CD4-positive, alpha-beta T cell treated with Interleukin-12 subunit alpha and Interleukin-12 subunit beta, for 1 hour (primary cell): ENCODE measurements at places on chromosomes 2 and 18.

GRCh38 chr18:43877616-43878321, 600.5 kb upstream of the SYT4 start:
- DNase-seq: no peak

DNA sequence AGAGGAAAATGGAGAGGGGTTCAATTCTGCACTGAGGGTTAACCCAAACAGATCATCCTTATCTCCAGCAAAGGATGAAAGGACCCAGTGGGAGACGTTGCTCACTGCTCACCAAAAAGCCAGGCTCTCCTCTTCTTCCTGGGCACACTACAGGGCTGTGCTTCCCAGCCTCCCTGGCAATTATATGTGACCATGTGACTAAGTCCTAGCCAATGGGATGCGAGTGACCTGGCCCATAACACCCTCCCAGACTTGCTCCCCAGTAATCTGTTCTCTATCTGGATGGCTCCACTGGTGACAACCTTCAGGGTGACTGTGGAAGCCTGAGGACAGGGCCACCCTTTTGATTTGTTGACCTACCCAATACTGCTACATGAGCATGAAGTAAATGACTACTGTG, 10.9 kb upstream of the PRKCE start:
- DNase-seq: no peak

GRCh38 chr2:47078541-47079482, 76.3 kb downstream of the STPG4 start:
- DNase-seq: no peak

DNA sequence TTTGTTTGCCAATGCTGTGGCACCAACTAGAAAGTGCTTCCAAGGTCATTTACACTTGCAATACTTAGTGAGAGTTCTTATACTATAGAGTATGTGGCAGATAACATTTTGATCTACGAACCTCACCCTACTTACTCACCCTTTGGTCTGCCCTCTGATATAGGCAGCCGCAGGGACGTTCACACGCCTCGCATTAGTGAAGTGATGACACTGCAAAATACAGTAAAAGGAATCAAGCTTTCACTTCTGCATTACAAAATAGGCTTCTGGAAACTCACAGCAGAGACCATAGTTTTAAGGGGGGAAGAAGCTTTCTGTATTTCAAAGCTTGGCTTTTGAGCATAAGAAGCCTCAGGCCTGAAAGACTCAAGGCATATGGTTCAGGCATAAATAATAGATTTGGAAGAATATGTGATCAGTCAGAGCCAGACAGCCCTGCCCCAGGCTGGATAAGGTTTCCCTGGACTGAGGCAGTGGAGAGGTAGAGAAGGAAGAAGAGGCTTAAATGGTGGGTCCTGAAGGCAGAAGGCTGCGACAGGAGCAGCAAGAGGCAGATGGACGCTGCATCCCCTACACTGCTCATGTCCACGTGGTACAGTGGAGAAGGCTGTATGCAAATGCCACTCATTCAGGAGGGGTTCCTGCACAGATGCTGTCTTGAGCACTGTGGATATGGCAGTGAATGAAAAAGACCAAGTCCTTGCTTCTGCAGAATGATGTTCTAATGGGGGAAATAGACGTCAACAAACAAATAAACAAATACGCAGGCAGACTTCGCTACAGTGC, 63.1 kb downstream of the FECH start:
- no peak for DNase-seq

DNA sequence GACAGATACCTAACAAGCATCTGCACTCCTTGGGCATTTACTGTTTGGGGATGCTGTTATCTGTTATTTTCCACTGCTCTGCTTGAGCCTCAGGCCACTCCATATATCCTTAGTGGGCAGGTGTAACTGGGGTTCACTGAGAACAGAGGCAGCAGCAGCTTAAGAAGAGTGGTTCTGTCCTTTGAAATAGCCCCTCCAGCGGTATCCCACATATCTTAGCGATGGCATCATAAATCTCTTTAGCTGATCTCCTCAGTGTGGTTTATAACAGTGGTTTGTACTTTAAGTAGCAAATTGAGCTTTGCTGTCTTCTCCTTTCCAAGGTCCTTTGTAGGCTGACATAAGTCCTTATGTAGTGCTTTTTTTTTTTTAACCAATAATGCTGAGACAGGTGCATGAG, 79.7 kb upstream of the RPRM start:
- DNase-seq: no peak

GRCh38 chr2:37020212-37020886, 54.0 kb upstream of the STRN start:
- DNase-seq: no peak

GRCh38 chr2:126793885-126794613, 104.6 kb upstream of the TEX51 start:
- no peak for DNase-seq

- no peak for DNase-seq
Measured at GRCh38 chr2:53865264-53865663, 5.5 kb upstream of the GPR75 start.

DNA sequence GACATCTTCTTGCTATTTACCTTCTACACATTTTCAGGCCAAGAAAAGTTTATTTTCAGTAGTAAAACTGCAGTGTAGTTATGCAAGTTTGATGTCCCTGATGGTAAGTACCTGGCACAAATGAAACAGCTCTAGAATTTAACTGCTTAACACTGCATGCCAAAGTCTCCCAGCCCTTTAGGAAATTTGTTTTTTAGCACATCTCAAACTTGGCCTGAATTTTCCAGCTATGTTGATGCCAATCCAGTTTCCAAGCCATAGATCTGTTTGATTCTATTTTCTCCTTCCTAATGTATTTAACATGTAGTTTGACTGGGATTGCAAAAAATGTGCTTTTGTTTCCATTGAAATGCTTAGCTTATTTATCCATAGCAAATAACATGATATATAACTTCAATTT, 29.3 kb upstream of the ZNF385B start:
- no peak for DNase-seq

- DNase-seq: no peak
Measured at GRCh38 chr2:236170590-236171165, 2.5 kb upstream of the GBX2 start.

DNA sequence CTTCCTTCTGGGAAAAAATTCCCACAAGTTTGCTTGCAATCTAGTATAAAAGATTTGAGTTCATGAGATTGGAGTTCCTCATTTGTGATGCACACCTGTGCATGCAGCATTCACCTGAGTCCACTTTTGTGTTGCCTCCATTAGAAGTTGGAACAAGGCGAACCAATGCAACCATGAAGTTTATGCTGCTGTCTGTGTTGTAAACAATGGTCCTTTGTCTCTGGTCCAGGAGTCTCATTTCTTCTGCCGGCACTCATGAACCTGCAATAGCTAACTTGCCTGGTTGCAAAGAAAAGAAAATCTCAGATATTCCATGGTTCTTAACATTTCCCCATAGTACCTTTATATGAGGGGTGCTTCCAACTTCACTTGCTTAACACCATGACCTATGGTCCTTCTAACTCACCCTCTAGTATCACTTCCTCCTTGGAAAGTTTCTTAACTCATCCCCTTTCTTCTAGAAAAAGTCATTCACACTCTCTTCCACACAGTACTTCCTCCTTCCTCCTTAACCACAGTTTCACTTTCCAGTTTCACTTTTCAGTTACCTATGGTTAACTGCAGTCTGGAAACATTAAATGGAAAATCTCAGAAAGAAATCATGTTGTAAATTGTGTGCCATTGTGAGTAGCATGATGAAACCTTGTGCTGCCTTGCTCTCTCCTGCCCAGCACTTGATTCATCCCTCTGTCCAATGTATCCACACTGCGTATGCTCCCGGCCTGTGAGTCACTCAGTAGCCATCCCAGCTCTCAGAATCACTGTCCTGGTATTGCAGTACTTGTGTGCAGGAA, 128.8 kb upstream of the TRIB2 start:
- peak; percentile 18 for DNase-seq

- DNase-seq: no peak
Measured at GRCh38 chr2:100380681-100381080, 36.8 kb downstream of the CHST10 start.

- no peak for DNase-seq
Measured at GRCh38 chr2:46451131-46451711, 28.1 kb upstream of the TMEM247 start.

- peak; percentile 46 for DNase-seq
Measured at GRCh38 chr2:102473020-102473419, at the start of gene SLC9A4. TSS of gene SLC9A4 (plus strand) at chr2:102473226. CDS start at chr2:102473760, 534 bp downstream.

DNA sequence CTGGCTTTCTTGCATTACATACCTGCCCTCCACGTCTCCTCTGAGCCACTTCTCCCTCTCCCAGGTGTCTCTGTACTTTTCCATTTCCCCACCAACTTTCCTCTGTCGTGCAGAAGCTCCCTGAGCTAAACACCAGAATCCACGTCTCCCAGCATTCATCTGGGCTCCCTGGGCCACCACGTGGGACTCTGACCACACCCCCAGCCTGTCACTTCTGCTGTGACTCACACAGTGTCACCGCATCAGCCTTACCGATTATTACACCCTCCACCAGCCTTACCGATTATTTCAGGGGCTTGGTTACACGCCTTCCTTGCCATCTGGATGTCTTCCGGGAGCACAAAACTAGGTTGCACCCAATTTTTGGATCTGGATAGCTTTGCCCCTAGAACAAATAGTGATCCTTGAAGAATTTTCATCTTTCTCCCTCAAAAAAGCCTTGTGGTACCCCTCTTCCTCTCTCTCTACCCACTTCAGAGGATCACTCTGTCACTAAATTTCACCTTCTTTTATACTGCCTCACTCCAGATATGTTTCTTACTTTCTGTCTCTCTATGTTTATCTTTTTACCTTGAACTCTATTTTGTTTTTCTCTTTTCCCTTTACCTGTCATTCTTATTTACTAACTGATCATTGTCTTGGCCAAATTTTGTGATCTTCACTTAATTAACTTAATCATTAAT, 136.9 kb upstream of the CAB39 start:
- peak; percentile 55 for DNase-seq

GRCh38 chr2:86398500-86399474, 42.4 kb upstream of the KDM3A start:
- no peak for DNase-seq

DNA sequence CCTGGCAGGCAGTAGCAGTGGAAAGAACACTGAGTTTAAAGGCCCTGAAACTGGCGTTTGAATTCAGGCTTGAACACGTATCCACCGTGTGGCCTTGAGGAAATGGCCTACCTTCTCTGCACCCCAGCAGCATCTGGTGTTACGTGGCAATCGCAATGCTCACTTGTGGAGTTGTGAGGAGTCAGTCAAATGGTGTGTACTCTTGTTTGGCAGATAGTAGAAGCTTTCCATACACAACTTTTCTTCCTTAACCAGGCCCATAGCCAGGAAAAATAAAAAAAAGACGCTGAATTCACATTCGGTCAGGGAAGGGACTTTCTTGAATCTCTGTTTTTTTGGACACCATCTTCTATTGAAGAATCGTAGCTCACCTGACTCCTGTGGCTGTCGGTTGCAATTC, 1101.5 kb upstream of the KLHL29 start:
- no peak for DNase-seq

DNA sequence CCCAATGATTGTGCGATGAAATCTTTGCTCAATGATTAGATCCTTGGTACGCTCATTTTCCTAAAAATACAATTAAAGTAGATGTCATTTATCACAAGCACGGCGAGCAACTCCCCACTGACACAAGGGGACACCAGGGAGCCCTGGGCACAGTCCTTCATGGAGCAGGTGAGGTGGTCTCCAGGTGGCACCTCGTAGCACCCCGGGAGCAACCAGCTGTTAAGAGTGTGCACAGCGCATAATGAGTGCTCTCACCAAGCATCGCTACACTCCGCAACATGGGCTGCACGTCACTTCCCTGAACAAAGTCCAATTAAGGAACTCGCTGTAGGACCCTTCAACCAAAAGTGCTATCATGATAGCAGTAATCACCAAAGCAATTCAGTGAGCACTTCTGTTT, 59.8 kb downstream of the ANO7 start:
- DNase-seq: no peak

DNA sequence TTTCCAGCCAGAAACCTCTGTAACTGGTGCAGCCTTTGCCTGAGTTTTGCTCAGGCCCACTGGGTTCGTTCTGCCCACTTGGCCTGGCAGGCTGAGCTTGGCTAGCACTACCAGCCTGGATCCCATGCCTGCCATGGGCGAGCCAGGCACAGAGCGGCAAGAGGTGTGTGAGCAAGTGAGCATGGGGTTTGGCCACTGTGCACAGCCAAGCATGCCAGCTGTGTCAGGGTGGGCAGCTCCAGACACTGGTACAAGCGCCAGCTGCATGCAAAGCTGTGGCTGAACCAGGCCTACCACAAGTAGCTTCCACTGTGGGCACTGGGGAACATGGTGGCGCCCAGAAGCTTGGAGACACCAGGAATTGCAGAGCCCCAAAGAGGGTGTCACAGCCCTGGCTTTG, 56.3 kb upstream of the LDAH start:
- no peak for DNase-seq

GRCh38 chr2:145729993-145730770, 1210.3 kb upstream of the ZEB2 start:
- DNase-seq: no peak

- no peak for DNase-seq
Measured at GRCh38 chr2:67476809-67477790, 80.0 kb downstream of the ETAA1 start.

GRCh38 chr2:119367472-119368099, 809 bp downstream of the DBI start:
- DNase-seq: peak; percentile 31

DNA sequence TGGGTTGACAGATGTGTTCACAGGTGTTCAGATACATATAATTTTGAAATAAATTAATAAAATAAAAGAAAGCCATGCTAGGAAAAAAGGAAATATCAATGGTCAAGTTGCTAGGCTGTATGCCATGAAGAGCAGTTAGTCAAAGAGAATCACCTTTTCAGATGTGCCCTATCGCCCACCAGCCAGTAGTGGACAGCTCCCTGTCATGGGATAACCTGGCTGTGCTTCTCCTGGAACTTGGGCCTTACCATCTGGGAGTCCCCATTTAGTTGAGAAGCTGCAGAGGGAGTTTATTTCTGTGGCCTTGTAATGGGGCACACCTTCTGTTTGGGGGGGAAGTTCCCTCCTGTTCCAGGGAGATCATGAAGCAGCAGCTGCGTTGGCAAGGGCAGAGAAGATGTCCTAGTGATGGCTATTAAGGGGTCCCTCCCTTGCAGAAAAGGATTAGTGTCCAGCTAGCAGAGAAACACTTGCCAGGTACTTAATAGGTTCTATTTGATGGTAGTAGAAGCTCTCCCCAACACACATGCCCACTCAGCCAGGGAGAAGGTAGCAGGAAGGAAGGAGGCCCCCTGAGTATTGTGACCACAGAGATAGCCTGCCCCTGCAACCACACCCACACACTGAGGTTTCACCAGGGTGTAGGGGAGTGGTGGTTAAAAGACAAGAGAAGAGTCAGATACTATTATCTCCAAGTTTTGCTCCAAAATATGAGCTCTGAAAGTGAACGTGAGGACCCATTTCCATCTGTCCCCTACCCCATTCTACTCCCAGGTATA, 117.7 kb downstream of the B3GNT2 start:
- DNase-seq: peak; percentile 46

DNA sequence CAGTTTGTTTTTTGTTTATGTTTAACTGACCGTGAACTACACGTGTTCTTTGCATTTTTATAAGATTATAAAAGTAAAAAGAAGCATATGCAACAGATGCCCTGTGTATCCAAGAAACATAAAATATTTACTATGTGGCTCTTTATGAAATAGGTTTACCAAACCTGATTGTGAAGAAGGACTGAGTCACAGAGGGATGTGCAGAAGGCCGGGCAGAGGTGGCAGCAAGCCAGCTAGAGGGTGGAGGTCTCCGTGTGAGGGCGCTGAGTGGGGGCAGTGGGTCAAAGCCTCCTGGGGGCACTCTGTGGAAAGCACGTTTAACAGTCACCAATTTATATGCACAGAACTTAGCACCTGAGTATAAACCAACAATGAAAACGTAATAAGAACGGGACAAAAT, 97.2 kb downstream of the TMEM18 start:
- DNase-seq: no peak
